Right atrium auricular region (tissue), 2 donors: ENCODE measurements at places on chromosomes 11 and 22. TPM values are rescaled to one million over a fixed set of nuclear protein-coding genes. Genes with fewer than 3 reads are reported as not detected.

GRCh38 chr11:94154095-94154856 is 25.6 kb downstream of the PANX1 start:
- DNase-seq: no peak

GRCh38 chr22:37394341-37394740 is 32.9 kb downstream of the ELFN2 start:
- DNase-seq: no peak

- DNase-seq: no peak
Observed at GRCh38 chr11:20707876-20708275, 38.5 kb downstream of the NELL1 start.

- peak; percentile 72 for DNase-seq
Observed at GRCh38 chr11:75771646-75772410, 3.2 kb downstream of the DGAT2 start.

DNA sequence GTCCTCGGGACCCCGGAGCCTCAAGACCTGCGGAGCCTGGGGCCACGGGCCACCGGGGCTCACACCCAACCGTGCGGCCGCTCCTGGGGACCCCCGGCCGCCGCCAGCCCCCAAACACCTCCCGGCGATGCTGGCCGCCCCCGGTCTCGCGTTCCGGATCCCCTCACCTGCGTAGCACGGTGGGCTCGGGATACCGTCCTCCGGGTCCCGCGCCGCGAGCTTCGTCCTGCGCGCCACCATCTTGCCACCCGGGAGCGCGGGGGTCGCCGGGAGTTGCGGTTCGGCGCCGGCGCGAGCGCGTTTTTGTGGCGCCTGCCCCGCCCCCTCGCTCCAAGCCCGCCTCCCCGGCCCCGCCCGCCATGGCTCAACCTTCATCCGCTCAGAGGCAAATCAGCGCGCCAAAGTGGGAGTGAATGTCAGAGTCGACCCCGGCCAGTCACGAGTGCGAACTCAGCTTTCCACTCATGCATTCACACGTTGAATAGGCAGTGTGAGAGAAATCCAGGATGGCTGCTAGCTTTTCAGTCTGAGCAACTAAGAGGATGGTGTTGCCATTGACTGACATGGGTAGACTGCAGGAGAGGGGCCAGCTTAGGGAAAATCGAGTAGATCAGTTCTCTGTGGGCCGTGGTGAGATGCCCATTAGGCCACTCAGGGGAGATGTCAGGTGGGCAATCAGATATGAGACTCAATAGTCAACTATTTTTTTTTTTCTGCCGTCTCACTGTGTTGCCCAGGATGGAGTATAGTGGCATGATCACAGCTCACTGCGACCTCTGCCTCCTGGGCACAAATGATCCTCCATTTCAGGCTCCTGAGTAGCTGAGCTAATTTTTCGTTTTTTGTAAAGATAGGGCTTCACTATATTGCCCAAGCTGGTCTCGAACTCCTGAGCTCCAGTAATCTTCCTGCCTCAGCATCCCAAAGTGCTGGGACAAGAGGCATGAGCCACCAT is 28.3 kb downstream of the SERHL2 start:
- peak; percentile 77 for DNase-seq

DNA sequence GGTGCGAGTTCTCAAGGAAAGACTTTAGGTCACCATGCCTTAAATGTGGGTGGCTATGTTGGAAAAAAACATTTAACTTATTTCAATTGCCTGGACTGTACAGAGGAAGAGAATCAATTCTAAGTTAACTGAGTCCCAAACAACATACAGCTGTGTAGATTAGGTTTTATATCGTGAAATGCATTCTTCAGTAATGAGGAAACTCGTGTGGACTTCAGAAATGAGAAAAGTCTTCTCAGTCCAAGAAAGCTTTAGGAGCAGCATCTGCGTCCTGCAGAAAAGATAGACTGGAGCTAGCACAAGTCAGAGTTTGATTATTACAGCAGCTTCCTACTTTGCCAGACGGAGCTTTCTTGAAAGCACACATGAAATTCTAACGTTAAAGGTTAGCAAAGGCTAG is 673.0 kb downstream of the OPCML start:
- no peak for DNase-seq

DNA sequence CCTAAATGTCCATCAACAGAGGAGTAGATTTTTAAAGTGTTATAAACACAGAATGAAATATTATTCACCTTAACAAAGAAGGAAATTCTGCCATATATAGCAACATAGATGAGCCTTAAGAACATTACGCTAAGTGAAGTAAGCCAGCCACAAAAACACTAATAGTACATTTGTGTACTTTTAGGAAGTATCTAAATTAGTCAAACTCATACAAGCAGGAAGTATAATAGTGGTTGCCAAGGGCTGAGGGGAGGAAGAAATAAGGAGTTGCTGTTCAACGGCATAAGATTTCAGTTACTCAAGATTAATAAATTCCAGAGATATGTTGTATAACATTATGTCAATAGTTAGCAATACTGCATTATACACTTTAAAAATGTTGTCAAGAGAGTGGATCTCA is 181.7 kb upstream of the ZC3H12C start:
- no peak for DNase-seq

DNA sequence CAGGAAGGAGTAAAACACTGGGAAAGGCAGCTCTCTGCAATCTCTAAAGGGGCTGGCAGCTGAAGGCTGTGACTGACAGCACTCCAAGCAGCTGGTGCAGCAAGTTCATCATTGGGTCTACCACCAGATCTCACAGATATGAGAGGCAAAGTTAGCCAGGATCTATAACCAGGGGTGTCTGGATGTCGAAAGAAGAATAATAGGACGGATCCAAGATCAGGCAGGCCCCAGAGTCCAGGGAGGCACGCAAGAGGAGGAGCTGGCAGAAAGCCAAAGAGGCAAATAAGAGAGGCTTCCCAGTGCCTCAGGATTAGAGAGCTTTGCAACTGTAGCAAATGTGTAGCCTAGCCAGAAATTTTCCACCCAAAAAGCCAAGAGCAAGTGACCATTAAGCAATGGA is 77.1 kb downstream of the RBMXL2 start:
- no peak for DNase-seq

GRCh38 chr11:119223856-119224255 is 17.7 kb downstream of the CBL start:
- no peak for DNase-seq

DNA sequence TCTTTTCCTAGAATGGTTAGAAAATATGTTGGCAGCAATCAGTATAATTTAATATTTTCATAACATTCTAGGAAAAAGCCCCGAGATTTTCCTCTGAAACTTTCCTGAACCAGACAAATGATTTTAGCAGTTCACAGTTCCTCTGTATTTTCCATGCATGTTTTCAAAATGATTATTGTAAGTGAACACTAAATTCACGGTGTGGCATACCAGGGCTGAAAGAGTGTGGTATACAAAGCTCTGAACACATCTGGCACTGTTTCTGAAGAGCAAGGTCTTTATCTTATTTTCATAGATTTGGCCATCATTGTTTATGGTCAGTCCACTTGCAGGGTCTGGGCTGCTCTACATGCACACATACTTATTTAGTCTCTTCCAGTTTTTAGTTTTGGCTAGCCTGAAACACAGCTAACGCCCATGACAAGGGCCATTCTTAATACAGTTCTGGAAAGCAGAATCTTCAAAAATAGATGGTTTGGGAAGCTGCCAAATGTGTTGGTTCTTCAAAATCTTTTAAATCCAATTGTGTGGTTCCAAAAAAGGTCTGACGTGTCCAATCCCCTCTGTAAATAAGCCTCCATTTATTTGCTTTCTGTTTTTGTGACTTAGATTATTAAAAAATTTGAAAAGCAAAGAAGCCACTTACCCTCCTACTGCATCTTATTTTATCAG is 7.9 kb upstream of the GAB2 start:
- DNase-seq: no peak

DNA sequence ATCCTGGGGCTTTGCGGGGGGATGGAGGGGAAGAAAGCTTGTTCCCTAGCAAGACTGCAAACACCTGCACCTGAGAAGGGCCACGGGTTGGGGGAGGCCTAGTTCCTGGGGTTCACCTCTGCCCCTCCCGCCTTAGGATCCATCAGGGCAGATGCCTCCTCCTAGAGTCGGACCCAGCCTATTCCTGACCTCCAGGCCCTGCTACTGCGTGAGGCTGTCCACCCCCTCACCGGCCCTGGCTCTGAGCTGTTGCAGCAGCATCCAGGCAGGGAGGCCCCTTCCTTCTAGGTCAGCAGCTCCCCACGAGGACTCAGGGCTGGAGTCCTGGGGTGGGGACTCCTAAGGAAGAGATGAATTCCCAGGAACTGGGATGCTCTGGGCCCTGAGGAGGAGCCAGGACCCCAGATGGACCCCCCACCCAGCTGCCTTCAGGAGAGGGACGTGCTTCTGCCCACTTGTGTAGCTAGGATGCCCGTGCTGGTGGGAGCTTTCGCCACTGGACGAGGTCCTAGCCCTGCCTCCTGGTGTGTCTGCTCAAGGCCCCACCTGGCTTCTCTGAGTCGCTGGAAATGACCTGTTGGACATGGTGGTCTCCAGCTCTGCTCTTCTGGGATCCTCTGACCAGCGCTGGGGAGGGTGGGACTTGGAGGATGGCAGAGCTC is 10.3 kb downstream of the MRGPRF start:
- no peak for DNase-seq

GRCh38 chr11:19398772-19399527 is 158.2 kb upstream of the E2F8 start:
- DNase-seq: no peak

DNA sequence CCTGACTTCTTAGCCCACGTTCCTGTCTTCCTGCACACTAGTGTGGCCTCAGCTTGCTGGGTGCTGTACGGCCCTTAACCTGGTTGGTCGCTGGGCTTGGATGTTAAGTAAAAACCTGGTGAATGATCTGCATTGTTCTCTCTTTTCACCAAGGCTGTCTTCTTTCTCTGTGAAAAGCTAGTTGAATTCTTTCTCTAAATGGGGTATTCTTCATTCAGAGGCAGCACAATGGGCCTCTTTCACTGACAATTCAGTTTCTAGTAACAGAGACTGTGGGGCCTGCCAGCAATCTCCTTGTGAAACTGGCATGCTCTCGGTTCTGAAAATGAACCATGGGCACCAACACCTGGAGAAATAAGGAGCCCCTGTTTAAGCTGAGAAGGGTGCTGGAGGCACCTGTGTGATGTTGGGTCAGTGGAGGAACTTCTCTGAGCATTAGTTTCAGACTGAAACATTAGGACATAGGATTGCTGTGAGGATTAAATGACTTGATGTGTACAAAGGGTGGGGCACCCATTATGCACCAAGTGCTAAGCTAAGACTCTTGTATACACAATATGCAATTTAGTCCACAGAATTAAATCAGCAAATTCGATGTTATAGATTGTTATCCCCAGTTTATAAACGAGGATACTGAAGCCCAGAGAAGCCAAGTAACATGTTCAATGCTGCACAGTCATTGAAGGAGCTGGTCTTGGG is 33.1 kb upstream of the ELF5 start:
- DNase-seq: no peak

The BRSK2 gene
- 0.19 TPM for total RNA-seq

The DEFB131B gene
- not detected for total RNA-seq

The UPK3A gene
- total RNA-seq: not detected

The ARVCF gene
- total RNA-seq: 16.7 TPM

The PAMR1 gene
- total RNA-seq: 15.3 TPM

The SSH3 gene
- total RNA-seq: 14.7 TPM

The TRIM29 gene
- 0.85 TPM for total RNA-seq

The C1QTNF4 gene
- total RNA-seq: 0.86 TPM

The TPBGL gene
- total RNA-seq: 0.15 TPM

The SYT8 gene
- total RNA-seq: not detected
